Fibroblast of the aortic adventitia (primary cell): ENCODE measurements at places on chromosomes 3 and 15.

- no peak for DNase-seq
Observed at GRCh38 chr3:143122608-143123352, 3.2 kb downstream of the CHST2 start.

- DNase-seq, result no peak
Observed at GRCh38 chr3:42148086-42148848, 57.1 kb downstream of the TRAK1 start.

- no peak for DNase-seq
Observed at GRCh38 chr3:17130956-17131355, 246.2 kb downstream of the PLCL2 start.

DNA sequence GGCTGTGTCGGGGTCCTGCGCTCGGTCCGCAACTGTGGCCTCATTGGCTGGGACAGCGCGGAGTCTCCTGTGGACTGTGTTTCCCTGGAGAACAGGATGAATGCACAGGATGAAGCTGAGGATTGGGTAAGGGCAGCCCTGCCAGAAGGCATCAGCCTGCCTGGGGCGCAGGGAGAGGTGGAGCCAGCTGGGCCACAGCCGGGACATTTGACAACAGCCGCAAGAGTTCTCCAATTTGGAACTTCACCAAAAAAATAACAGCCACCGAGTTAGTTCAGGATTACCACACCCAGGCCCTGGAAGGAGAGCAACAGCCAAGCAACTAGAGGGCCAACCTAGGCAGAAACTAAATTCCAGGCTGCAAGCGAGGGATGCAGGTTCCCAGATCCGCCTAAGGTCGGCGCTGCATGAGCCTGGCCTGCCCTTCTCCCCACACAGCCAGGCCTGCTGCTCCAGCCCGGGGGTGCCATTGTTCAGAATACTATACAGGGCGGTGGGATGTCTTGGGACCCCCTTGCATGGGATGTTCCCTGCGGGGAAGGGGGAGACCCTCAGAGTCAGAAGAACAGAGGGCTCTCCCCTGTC is 229.3 kb downstream of the OCA2 start:
- DNase-seq, result no peak

- DNase-seq, result no peak
Observed at GRCh38 chr3:62233065-62233464, 140.3 kb downstream of the FEZF2 start.

DNA sequence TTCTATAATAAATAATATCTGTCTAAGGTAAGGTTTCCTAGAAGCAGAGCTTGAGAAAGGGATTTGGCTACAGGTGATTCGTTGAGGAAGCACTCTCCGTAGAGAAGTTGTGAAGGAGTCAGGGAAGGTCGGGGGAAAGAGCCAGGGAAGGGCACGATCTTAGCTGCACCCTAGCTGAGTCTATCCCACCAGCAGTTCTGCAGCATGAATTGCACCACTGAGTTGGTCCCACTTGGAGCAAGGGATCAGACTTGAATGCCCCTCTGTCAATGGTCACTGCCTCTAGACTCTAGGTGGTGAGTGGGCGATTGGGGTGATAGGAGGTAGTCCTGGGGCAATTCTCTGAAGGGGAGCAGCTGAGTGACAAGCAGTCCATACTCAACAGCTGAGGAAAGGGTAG is 13.5 kb downstream of the TMC3 start:
- no peak for DNase-seq

- no peak for DNase-seq
Observed at GRCh38 chr3:75042941-75043340, 428.5 kb upstream of the CNTN3 start.

DNA sequence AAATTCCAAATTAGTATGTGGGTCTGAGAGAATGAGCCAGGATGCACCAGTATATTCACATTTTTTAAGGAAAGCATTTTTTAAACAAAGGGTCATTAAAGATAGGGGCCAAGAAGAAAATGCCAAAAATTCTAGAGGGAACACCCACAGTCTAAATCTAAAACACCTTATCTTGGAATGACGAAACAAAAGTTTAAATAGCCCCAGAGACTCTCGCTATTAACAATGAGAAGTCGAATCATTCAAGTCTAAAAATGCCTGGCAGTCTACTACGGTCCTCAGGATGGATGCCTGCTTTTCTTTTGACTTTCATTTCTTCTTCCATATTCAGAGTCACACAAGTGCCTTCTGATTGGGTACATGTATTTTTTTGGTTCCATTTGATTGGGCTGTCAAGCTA is 66.3 kb downstream of the SSUH2 start:
- peak; percentile 79 for DNase-seq

- peak; percentile 65 for DNase-seq
Observed at GRCh38 chr3:105904251-105904650, 35.4 kb upstream of the CBLB start.

DNA sequence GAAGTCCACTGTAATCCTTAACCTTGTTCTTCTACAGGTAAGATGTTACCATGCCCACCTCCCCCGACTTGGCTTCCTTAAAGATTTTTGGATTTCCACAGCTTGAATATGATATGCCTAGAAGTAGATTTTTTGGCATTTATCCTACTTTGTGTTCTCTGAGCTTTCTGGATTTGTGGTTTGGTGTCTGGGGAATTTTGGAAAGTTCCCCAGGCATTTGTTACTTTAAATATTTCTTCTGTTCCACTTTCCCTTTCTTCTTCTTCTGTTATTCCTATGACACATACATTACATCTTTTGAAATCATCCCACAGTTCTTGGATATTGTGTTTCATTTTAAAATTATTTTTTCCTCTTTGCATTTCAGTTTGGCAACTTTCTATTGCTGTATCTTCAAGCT is 122.1 kb upstream of the TMEM108 start:
- DNase-seq, result peak; percentile 14

- no peak for DNase-seq
Observed at GRCh38 chr3:10150987-10151386, 9.4 kb downstream of the VHL start.

DNA sequence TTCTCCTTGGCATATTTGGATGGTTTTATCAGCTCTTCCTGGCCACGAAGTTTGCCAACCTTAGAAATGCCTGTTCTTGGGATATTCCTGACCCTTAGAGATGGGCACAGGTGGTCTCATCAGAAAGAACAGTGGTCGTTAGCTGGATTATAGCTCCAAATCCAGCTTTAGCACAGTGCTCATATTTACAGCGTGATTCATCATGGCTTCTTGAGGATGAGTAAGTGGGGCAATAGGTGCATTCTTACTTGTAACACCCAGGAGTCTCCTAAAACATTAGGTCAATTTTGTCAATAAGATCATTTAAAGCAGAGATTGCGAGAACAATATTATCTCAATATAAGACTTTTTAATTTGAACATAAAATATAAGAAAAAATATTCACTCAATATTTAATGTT is 191.9 kb downstream of the GABRB3 start:
- no peak for DNase-seq

DNA sequence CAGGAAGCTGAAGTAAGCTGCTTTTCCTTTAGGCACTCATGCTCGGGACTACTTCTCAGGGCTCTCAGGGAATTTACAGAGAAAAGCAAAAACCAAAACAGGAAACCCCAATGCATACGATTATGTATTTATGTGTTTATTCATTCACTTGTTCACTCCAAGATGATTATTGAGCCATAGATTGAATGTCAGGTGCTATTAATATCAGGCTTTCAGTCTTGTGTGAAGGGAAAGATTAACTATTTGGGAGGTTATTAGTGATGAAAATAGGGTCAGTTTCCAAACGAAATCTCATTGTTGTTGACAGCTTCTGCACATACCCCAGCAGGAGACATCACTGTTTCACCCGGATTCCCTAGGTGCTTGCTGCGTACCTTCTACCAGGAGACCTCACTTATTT is 135.8 kb downstream of the NEK11 start:
- no peak for DNase-seq

- no peak for DNase-seq
Observed at GRCh38 chr15:63605036-63605435, 7.8 kb downstream of the FBXL22 start.

GRCh38 chr15:98950248-98950647 is 57.3 kb downstream of the PGPEP1L start:
- DNase-seq, result no peak

DNA sequence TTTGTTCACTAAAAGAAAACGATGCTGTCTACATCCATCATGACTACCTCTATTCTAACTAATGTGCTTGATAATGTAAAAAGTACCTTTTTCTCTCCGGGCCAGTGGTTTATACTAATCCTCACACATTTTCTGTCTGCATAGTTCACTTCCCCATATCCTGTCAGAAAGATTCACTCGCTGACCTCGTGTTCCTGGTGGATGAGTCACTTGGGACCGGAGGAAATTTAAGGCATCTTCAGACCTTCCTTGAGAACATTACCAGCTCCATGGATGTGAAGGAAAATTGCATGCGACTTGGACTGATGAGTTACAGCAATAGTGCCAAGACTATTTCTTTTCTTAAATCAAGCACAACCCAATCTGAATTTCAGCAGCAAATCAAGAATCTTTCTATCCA is 33.8 kb downstream of the COL6A5 start:
- no peak for DNase-seq

DNA sequence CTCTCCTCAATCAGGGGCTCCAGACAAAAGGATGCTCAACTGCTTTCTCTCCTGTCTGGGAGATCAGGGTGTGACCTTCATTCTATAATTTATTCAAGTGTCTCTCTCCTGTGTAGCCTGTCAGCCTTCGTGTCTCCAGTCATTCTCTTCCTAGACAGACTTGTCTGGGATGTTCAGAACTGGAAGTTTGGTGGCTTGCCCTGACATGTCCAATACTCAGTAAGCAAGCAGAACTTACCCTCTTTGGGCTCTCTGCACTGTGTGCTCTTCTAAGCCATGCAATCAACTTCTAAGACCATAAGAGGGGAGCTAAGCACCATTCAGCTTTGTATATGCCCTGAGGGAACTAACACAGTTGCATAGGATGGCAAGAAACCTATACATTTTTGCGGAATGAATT is 14.1 kb downstream of the ACKR2 start:
- DNase-seq, result peak; percentile 19

- no peak for DNase-seq
Observed at GRCh38 chr3:37227870-37228549, 53.6 kb upstream of the LRRFIP2 start.

DNA sequence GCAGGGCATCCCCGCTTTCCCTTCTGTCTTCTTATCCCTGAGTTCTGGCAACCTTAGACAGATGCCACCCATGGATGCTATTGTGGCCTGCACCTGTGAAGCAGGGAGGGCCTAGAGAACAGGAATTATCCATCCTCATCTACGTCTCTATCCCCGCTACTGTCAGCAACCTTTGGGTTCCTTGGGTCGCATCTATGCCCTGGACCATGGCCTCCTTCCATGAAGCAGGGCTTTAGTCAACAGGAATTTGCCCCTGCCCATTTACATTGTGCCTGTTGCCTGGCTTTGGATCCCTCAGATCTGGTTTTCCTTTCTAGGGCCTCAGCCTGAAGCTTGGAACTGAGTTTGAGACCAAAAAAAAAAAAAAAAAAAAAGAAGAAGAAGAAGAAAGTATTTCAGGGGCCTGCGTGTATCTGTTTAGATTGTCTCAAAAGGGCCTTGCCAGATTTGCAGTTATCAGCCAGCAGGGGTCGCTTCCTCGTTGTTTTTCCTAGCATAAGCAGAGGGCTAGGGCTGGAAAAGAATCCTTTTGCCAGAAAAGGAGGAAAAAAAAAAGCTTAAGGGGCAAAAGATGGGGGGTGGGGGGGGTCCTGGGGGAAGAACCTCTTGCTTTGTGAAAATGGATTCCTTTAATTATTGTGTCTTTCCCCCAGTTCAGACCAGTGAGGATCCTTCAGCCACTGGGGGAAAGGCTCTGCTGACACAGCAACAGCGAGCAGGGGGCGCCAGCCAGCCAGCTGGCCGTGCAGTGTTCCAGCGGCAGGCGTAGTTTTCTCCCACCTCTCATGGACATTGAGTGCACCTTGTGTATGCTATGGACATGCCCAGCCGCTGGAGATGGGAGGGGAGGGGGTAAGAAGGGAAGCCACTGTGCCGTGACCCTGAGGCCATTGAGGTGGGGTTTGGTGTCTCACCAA is 65.7 kb upstream of the ALDH1L1 start:
- peak; percentile 81 for DNase-seq

DNA sequence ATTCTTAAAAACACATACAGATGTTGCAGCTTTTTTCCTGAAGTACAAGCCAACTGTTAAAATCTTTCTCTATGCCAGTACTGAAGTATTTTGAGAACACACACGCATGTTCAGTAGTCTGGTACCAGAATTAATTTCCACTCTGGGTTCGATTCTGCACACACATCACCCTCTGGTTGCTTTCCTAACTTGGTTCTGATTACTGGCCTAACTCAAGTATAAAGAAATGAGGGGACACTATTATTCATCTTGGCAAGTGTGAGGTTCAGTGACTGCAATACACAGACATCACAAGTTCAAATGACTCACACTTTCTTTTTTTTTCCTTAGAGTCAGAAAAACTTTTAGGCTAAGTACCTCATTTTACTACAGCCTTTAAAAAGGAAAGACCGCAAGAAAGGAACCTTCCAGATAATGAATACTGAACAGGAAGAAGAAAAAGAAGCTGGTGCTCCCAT is 37.4 kb upstream of the LDHAL6B start:
- DNase-seq, result peak; percentile 94

- no peak for DNase-seq
Observed at GRCh38 chr3:78048698-78049097, 1008.8 kb downstream of the ROBO2 start.

GRCh38 chr3:177186306-177186705 is 11.0 kb downstream of the TBL1XR1 start:
- no peak for DNase-seq

- no peak for DNase-seq
Observed at GRCh38 chr3:4356220-4356540, 53.0 kb downstream of the SETMAR start.

DNA sequence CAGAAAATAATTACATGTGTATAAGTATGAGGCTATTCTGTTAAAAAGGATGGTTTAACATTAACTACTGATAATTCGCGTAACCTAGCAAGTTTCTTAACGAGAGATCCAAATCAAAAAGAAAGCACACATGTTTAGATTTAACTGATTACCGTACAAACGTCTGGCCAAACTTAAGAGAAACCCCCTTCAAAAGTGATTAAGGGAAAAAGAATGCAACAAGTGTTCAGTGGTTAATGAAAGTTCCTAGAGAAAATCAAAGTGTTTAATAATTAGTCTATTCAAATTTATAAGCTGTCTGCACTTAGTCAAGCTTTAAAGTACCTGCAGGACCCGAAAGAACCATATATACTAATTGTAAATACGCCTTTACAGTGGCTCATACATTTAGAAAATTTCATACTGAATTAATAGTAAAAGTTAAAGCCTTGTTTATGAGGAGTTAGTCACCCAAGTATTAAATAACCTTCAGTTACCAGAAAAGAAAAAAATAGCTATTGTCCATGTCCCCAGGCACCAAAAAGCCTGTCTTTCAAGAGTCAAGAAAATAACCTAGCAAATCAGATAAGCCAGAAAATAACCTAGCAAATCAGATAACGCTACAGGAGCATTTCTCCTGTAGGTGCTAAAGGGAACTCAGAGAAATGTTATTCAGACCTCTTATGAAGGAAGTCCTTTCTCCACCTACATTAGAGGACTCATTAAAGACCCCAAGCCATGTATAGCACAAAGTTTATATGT is 34.6 kb downstream of the ZNF589 start:
- peak; percentile 11 for DNase-seq

- peak; percentile 54 for DNase-seq
Observed at GRCh38 chr3:172061724-172062184, 22.4 kb downstream of the FNDC3B start.
